ENCODE measurements at places on chromosomes 2 and 18.

GRCh38 chr2:168635065-168635577 lies 167.3 kb upstream of the NOSTRIN start:
- DNase-seq: peak; percentile 50

- DNase-seq: no peak
Measured at GRCh38 chr2:240359695-240360094, 75.8 kb upstream of the GPC1 start.

GRCh38 chr2:25809646-25810045 lies 68.6 kb downstream of the ASXL2 start:
- DNase-seq: no peak

DNA sequence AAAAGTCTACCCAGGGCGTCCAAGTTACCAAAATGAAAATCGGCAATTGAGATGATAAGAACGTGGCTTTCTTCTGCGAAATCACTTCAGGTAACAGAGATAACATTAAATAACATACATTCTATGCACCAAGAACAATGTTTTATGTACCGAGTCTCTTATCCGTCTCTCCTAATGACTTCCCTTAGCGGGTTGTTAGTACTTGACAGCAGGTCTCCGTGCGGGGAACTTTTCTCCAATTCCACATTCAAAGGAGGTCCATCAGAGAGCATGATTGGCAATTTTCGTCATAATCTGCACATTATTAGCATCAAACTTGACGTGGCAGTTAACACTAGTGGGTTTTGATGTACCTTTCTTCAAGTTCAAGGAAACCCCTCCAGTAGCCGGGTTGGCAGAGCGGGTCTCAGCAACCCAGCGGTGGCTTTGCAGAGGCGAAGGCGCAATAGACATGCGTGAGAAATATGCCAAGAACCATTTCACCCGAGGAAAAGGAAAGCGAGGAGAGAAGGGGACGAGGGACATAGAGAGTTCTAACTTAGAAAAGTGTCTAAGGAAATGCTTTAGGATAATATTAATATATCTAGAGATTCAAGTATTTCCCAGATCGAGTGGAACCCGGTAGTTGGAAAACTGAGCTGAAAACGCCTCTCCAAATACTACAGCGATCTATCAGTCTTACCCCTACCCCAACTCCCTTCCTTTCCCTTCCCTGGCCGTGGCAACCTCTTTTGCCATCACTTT lies 5.0 kb downstream of the EVX2 start:
- DNase-seq: no peak

GRCh38 chr2:183179156-183179555 lies 54.9 kb downstream of the NUP35 start:
- DNase-seq: no peak

DNA sequence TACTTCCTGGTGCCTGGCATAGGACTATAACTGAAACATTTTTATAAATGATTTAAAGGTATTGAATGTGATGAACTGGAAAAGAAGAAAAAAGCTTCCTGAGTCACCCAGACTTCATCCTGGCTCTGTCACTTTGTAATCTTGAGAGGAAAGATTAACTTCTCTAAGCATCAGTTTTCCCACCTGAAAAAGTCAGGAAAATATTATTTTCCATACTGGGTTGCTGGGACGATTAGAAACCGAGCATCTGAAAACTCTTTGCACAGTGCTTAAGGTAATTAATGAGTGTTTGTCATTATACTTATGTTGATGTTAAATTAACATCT lies 71.8 kb downstream of the FMNL2 start:
- DNase-seq: no peak

DNA sequence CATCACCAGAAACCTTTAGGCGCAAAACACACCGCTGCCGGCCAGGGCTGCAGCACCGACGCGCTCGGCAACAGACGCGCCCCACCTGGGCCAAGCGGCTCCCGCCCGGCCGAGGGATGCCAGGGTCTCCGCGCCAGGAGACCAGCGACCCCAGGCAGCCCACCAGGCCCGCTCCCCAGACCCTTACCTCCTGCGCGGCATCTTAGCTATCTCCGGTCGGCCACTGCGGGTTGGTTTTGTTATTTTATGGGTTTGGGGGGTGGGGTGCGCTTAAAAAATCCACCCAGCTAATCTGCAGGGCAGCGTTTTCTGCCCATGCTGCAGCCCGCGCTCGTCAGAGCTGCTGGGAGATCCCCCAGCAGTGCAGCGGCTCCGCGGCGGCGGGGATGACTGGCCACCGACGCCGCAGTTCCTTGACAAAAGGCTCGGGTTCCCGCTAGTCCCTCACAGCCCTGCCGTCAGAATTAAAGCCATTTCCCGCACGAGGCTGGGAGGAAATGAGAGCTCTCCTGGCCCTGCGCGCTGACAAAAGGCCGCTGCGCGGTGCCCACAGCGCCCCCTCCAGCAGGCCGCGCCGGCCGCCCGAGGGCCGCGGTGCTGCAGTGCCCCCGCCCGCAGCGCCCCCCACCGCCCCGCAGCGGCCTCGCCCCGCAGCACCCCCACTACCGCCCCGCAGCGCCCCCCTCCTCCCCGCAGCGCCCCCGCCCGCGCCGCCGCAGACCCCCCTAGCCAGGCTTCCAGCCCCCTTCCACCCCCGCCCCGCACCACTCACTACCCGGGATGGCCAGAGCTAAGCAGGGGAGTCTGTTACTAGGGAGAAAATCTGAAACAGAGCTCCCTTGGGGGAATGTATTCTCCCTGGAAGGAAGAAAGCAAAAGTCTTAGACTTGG lies at the start of gene ADD2:
ADD2 (minus strand) TSS at position 502 of the 891 bp plus-strand sequence. CDS start 61,792 bp downstream, outside the sequence.
- DNase-seq: peak; percentile 70
